ENCODE measurements at places on chromosomes 11 and 22. TPM values are rescaled to one million over a fixed set of nuclear protein-coding genes. Genes with fewer than 3 reads are reported as not detected.

DNA sequence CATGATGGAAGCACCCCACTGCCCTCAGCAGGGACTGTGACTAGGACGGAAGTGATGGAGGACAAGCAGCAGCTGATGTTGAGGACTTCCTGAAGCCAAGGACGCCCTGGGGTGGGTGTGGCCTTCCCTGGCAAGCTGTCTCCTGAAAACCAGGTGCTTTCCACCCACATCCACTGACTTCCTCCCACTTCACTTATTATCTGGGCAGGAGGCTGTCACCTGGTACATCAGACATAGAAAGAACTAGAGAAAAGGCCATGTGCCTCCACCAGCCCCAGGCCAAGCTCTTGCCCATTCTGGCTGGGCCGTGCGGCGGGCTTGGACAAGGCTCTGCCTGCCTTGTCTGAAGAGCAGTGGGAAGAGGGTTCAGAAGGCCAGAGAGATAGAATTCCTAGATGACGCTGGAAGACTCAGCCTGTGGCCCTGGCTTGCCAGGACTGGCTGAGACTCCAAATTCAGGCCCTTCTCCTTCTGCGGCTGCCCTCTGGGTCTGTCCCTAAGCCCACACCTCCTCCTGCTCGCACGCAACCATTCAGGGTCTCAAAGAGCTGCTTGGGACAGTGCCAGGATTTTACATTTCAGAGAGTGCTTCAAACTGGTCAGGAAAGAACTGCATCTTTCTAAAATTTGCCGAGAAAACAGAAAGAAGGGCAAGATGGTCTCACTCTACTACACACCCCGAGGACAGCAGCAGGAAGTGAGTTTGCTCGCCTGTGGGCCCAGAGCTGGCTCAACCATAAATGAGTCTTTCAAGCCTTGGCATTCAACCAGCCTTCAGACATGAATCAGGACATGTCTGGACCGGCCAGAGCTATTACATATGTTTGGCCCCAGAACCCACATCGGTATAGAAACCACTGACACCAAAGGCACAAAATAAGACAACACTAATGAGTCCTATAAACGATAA, 13.3 kb downstream of the ARHGAP1 start:
- no peak for DNase-seq

DNA sequence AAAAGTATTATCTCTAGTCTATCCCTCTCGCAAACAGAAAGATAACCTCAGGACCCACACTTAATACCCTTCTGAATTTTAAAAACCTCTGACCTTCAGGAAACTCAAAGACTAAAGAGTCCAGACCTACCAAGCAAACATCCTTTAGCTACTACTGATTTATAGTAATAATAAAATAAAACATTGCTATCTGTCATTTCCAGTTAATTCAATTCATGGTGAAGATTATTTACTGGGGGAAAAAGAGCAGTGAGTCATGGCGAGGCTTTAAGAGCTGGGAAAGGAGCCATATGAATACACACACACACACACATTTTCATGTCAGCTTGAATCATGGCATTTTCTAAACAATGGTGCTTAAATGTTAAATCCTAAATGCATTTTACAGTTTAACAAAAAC, 87.1 kb downstream of the FAM76B start:
- DNase-seq: no peak

GRCh38 chr11:90204832-90205646, 17.8 kb downstream of the CHORDC1 start:
- no peak for DNase-seq

- DNase-seq: no peak
Observed at GRCh38 chr11:59463190-59463641, 6.5 kb downstream of the OR4D6 start.

The CRELD2 gene
- 32.6 TPM for total RNA-seq

GRCh38 chr11:111049131-111049530, 196.4 kb upstream of the POU2AF2 start:
- no peak for DNase-seq

DNA sequence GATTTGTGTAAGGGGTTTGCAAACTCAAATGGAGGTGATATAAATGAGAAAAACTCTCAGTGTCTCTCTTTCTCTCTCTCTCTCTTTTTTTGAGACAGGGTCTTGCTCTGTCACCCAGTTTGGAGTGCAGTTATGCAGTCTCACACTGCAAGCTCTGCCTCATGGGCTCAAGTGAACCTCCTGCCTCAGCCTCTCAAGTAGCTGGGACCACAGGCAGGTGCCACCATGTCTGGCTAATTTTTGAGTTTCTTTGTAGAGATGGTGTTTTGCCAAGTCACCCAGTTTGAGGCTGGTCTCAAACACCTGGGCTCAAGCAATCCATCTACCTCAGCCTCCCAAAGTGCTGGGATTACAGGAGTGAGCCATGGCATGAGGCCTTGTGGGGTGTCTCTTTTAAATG, 2.9 kb downstream of the BIRC3 start:
- DNase-seq: no peak

GRCh38 chr11:94719876-94720275, 48.3 kb upstream of the AMOTL1 start:
- DNase-seq: no peak

The SHANK3 gene
- 0.30 TPM for total RNA-seq

DNA sequence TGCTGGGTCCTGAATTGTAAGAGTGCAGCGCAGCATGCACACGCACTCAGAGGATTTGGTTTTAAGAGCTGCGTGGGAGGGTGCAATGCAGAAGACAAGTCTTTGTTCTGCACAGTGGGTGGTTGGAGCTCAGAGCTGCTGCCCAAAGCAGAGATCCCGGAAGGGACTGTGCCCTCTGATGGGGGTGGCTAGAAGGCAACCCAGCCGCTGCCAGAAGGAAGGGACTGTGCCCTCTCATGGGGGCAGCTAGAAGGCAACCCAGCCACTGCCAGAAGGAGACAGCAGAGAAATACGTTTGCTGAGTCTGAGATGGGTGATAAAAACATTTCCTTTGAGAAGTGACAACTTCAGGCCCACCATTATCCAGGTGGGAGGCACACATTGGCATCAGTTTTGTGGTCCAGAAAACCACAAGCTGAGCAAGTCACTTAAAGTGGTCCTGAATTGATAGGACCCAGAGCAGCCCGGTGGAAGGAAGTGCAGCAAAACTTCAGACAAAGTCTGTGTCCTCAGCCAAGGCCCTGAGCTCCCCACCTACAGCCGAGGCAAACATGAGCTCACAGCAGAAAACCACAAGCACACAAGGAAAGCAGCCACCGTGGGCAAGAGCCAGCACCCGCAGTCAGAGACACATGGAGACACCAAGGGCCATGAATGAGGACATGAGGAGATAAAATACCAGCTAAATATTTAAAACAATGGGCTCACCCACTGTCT, 4.3 kb downstream of the KRTAP5-6 start:
- peak; percentile 36 for DNase-seq

GRCh38 chr11:103114836-103115235, 5.6 kb downstream of the DYNC2H1 start:
- no peak for DNase-seq

GRCh38 chr22:44132724-44133123, 48.0 kb upstream of the PARVG start:
- DNase-seq: no peak
